ENCODE measurements at places on chromosomes 4 and X.

GRCh38 chrX:103441878-103442535, 65.7 kb downstream of the BEX3 start:
- DNase-seq: no peak

- DNase-seq: no peak
Observed at GRCh38 chrX:39477031-39477761, 620.6 kb downstream of the BCOR start.

DNA sequence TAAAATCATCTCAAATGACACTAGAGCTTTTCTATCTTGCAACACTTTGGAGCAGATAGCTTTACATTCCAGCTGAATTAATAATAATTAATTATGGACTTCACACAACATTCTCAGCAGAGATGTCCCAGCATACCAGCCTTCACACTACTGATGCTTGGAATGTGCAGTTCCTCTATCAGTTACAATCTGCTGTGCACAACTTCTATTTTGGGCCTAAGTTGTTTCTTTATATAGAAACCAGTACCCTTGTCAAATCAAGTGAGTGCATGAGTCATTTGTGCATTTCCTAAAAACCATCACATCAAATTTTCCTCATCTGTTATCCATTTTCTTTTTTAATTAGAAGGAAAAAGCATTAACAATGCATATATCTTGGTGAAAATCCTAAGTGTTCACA, 8.8 kb upstream of the RASL11B start:
- DNase-seq: no peak

- no peak for DNase-seq
Observed at GRCh38 chrX:154712781-154713740, 37.8 kb downstream of the GAB3 start.

GRCh38 chrX:125203737-125204578, 115.7 kb upstream of the TEX13C start:
- DNase-seq: peak; percentile 66

DNA sequence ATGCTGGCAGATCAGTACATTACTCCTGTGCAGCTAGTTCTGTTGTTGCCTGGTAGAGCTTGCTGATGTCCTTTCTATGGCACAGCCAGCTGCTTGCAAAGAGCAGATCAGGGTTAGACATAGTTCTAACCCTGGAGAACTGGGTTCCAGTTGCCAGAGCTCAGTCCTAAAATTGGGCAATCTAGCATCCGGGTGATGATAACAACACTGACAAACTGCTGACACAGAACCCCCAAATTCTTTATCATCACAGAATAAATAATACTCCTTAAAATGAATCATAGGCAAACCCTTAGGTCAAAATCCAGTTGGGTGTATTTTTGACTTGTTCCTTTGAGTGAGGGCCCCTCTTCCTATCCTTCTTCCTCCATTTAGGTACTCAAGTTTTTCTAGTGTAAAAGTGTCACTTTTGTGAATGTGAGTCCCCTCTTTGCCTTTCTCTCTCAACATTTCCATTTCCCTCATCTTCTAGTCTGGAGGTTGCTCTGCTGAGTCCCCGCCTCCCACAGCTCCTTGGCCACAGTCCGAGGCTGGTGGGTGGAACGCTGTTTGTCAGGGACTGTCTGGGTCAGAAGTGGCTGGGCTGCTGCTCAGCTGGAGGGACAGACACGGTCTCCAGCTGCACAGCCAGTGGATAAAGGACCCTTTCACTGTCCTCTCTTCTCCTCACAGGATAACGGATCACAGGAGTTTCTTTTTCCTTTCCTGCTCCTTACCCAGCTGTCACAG, 93.6 kb upstream of the RASGEF1B start:
- DNase-seq: peak; percentile 82

DNA sequence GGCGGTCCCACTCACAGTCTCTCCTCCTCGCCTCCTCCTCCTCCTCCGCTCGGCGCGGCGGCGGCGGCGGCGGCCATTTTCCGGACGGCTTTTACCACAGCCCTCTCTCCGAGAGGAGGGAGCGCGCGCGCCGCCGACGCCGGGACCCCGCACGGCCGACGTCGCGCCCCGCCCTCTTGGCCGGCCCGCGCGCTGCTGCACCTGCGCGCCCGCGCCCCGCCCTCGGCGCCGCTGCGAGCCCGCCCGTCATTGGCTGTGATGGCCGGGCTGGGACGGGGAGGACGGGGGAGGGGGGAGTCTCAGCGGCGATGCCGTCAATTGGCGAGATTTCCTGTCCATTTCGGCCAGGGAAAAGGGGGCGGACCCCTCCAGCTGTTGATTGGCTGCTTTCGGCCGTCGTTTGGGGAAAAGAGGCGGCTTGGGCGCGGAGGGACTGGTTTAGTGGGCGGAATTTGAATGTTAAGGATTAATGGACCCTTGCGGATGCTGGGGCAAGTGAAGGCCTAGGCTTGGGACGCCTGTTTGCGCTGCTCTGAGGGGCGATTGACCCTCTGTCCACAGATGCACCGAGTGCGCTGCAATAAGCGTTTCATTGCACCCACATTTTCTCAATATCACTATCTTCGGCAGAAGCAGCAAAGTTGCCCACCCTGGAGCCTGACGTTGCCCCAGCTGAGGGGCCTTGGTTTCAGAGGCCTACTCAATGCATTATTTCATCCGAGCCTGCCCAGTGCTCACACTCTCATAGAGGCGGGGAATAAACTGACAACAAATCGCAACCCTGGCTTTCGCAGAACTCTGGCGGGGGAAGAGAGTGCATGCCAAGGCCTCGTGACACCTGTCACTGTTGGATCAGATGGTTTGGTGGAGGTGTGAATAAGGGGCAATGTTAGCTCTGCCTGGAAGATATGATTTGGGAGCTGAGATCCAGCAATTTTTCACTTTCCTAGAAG, at the start of gene MECP2:
MECP2 (minus strand) TSS at position 129 of the 953 bp plus-strand sequence.
- DNase-seq: peak; percentile 92

- peak; percentile 43 for DNase-seq
Observed at GRCh38 chr4:87045234-87045558, 110.4 kb downstream of the AFF1 start.

GRCh38 chrX:20354505-20354904, 87.8 kb upstream of the RPS6KA3 start:
- DNase-seq: no peak

DNA sequence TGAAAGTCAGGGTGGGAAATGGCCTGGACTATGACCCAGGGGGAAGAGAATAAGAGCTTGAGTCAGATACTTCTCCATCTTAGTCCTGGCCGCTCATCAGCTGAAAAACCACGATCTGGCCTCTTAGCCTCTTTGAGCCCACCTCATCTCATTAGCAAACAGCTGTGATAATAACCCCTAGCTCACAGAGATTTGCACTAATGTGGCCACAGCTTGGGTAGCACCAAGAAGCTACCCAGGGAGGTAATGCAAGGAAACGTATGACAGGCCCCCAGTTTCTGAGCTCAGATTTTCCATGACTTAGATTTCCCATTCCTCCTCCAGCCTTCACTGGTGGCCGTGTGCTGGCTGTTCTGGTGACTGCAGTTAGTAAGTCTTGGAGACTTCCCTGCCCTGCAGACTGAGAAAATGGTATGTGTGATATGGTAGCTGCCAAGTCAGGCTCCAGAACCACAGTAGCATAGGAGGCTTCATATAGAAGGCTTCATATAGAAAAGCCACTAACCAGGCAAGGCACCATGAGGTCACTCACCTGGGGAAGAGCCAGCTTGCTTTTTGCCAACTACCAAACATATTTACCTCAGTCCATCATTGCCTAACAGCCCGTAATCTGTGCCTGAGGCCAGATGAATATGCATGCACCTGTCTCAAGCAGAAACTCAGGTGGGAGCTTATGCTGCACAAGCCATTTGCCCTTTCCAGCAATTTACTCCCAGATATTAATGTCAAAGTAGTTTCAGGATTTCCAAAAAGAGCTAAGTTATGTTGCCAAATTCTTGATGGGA, 51.4 kb upstream of the GABRE start:
- peak; percentile 7 for DNase-seq

GRCh38 chrX:154967603-154968002, 54.9 kb downstream of the F8 start:
- no peak for DNase-seq

DNA sequence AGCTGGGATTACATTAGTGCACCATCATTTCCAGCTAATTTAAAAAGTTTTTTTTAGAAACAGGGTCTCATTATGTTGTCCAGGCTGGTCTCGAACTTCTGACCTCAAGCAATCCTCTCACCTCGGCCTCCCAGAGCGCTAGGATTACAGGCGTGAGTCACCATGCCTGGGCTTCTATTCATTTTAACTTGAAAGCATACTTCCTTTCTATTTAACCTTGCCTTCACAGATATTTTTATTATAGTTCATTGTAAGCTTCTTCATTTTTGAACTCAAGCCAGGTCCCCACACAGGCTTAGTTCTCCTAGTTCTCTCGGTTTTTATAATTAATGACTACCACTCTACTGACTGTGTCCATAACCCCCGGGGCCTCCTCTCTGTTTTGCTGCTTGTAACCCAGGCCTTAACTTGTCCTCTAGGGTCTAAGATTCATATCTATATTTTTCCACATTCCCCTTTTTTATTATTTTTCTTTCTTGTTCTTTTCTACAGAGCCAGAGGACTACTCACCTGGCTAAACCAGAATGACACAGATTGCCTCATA, 50.7 kb downstream of the SNX12 start:
- no peak for DNase-seq

DNA sequence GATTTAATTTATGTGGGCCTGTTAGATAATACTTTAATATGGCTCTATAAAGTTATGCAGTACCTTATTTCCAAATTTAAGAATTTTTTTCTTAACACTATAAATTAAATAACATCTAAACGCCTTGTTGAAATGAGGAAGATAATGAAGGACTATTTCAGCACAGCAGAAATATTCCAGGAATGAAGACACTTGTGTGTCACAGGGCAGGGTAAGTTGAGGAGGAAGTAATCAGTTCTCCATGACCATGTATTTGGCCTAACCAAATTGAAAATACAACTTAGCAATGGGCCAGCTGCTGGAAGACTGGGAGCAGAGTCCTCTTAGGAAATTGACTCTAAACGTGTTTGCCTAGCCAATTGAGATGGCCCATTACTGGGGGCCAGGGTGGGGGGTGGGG, 16.9 kb downstream of the CXCL3 start:
- no peak for DNase-seq

- DNase-seq: no peak
Observed at GRCh38 chrX:46381630-46382029, 163.6 kb downstream of the ZNF674 start.

DNA sequence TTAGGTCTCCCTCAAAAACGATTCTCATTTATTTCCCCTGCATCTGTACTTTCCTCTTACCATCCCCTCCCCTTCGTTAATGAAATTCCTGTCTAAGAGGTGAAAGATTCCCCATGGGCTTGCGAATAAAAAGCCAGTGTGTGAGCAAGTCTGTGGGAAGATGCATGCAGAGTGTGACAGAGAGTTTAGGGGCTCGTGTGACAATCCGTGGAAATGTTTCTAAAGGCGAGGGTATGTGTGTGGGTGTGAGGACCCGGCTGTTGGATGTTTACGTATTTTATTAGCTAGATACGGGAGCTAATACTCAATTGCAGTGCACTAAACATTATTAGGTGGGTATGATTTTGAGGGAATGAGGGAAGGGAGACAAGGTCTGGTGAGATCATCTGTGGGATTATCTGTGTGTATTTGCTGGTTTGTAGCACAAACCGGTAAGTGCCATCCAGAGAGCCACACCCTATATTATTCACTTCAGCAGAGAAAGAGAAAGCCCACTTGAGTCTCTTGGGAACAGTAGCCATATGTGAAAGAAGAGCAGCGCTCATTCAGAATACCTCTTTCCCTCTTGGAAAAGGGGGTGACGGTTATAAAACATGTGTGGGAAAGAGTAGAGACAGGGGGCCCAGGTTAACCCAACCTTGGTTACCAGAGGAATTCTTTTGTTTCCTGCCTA, 893 bp upstream of the HOPX start:
- DNase-seq: no peak

Data from muscle of back (tissue), 13 donors.